ENCODE measurements at places on chromosomes 11 and 22.

- DNase-seq, result no peak
Observed at GRCh38 chr11:43567396-43567975, 113.1 kb upstream of the HSD17B12 start.

- DNase-seq, result no peak
Observed at GRCh38 chr11:111237926-111238325, 7.6 kb upstream of the POU2AF2 start.

DNA sequence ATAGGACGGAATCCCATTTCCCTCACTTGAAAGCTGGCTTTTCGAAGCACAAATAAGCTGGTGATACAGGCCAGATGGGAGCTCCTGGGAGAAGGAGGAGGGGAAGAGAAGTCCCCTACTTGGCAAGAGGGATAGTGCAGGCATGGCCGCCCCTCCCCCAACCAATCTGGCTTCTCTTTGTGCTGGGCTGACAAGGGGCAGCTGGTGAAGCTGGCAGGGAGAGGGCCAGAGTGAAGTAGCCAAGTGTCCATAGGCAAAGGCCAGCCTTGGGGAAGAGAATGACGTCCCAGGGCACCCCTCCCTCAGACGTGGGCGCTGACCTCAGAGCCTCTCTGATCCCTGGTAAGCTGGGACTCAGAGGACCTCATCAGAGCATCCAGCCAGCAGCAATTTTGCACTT, 78.7 kb upstream of the GRAMD1B start:
- DNase-seq, result no peak

DNA sequence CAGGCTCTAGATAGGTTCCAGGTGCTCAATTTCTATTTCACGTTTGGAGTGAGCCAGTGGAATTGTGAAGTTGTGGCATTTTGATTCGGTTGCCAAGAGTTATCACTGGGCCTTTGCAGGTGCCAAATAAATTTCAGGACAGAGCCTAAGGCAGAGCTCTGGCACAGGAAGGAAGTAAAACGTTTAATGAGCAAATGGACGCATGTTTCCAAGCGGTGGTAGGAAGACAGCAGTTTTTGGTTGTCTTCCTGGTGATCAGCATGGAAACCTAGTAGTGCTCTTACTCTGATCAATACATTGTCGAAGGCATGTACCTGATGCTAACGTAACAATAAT, 452 bp downstream of the BIRC3 start:
- DNase-seq, result no peak

GRCh38 chr11:28528217-28528616, 420.0 kb downstream of the METTL15 start:
- DNase-seq, result no peak

- DNase-seq, result no peak
Observed at GRCh38 chr22:25883482-25884033, 141.6 kb downstream of the MYO18B start.

DNA sequence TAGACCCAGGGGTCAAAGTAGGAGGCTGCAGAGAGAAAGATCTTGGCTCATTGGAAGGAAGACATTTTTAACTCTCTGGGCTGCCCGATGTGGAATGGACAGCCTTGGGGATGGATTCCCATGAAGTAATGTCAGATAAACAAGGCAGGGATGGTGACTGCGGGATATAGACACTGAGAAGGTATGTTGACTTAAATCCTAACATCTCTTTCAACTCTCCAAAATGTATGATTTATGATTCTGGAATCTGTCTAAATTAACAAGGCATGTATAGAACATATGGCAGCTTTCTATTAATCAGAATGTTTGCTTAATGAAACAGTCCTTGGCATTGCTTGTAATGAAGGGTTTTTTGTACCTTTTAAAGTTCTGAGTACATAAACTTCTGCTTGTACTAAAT, 56.1 kb upstream of the VSTM5 start:
- no peak for DNase-seq

DNA sequence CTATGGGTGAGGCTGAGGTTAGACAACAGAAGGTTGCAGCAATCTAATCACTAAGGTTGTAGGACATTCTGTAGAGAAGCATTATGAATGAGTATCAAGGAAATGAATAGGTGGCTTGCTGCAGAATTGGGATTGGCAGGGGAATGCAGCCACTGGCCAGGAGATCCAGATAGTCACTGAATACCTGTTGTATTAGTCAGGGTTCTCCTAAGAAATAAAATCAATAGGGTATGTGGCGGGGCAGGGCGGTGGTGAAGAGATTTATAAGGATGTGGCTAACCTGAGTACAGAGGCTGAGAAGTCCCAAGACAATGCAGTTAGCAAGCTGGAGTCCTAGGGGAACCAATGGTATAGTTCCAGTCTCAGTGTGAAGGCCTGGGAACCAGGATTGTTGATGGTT, 163.0 kb downstream of the SPON1 start:
- no peak for DNase-seq

GRCh38 chr22:47369020-47369419, 606.6 kb downstream of the TBC1D22A start:
- DNase-seq, result no peak

- no peak for DNase-seq
Observed at GRCh38 chr11:103618528-103618927, 417.9 kb upstream of the DDI1 start.

DNA sequence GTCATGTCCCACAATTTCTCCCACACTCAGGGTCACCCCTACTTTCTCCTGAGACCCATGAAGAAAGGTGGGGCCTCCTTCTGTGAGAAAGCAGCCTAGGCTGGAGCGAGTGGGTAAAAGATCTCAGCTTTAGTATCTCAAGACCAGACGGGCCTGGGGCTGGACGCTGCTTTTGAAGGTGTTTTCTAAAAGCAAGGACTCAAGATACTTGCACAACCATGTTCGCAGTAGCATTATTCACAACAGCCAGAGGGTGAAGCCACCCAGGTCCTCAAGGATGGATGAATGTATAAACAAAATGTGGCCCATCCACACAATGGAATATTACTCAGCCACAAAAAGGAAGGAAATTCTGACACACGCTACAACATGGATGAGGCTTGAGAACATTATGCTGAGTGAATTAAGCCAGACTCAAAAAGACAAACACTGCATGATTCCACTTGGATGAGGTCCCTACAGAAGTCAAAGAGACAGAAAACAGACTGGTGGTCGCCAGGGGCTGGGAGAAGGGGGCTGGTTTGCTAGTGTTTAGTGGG, 10.6 kb downstream of the SHANK2 start:
- DNase-seq, result no peak

DNA sequence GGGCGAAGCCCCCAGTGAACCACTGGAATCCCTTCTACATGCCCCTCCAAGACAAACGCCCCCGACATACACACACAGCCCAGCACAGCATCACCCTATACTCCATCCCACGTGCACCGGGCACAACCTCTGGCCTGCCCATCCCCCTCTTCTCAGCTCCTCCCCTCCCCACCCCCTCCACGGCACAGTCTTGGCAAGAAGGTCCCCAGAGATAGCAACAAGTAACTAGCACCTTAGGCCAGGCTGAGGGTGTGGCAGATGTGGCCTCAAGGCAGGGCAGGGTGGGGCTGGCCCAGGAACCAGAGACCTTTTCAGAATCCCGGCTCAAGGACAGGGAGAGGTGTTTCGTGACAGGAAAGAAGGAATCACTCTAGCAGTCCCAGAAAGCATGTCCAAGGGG, 54.3 kb downstream of the CYTH4 start:
- DNase-seq, result no peak

DNA sequence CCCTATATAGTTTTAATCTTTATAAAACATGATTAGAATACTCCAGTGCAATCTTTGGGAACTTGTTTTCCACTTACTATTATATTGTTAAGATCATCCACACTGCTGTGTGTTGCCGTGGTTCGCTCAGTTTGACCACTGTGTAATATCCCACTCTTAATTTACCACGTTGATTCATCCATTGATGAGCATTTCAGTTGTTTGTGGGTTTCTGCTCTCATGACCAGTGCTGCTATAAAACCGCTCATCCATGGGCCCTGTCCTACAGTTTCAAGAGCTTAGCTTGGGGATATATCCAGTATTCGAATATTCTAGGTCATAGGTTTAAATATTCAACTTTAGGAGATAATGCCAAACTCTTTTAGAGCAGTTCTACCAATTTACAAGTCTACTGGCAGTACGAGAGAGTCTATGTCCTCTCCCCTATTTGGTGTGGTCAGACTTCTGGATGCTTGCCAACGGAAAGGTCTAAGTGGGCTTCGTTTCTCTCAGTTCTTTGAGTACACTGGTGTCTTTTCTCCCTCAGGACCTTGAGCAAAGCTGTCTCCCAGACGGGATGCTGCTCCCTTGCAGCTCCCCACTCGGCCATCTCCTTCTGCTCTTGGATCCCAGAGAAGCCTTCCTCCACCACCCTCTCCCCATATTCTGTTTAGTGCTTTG, 94.9 kb upstream of the ALX4 start:
- DNase-seq, result no peak

GRCh38 chr22:47695176-47695575, 932.7 kb downstream of the TBC1D22A start:
- DNase-seq, result no peak

- DNase-seq, result no peak
Observed at GRCh38 chr22:32335471-32335870, 22.2 kb upstream of the RFPL3 start.

DNA sequence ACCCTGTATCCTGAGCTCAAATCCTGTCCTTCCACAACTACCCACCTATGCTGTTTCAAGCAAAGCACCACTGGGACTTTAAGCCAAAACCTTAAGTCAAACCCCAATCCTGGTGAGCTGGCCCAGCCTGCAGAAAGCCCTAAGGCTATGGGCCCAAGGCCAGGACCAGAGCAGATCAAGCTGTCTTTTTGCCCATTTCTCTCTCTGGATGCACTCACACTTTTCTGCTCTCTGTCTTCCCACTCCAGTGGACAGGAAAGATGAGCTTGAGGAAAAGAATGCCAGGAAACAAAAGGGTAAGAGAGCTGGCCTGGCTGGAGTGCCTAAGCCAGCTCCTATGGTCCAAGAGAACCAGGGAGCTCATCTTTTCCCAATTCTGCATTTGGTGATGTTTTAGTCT, 284.3 kb upstream of the ISX start:
- no peak for DNase-seq

DNA sequence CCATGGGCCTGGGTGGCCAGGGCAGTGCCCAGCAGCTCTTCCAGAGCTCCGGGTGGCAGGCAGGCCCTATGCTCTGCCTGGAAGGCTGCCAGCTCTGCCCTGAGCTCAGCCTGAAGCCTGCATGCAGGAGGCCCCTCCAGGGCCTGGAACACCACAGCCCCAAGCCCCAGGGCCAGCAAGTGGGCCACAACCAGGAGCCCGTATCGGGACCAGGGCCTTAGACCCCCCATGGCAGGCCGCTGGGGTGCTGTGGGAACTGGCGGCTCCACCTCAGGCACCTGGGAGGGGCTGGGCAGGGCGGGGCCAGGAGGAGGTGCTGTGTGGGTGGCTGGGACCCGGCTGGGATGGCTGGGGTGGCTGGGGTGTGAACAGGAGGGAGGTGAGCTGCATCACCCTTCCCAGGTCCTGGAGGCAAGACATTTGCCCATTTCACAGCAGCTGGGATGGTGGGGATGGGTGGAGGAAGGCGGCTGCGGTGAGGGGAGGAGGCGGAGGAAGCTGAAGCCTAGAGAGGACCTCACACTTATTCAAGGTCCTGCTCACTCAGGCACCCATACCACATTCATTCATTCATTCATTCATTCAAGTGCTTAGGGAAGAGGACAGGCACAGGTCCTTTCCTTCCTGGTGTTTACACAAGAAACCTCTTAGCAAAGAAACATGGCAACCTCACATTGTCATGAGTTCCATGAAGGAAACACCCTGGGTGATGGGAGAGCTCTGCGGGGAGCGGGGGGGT, at the start of gene KCNK7:
Gene KCNK7, minus strand, starts transcription at position 258 of the 739 bp plus-strand sequence. Its CDS starts 28 bp downstream, at position 230.
- no peak for DNase-seq

GRCh38 chr11:134120143-134120850, 51.4 kb downstream of the JAM3 start:
- no peak for DNase-seq

DNA sequence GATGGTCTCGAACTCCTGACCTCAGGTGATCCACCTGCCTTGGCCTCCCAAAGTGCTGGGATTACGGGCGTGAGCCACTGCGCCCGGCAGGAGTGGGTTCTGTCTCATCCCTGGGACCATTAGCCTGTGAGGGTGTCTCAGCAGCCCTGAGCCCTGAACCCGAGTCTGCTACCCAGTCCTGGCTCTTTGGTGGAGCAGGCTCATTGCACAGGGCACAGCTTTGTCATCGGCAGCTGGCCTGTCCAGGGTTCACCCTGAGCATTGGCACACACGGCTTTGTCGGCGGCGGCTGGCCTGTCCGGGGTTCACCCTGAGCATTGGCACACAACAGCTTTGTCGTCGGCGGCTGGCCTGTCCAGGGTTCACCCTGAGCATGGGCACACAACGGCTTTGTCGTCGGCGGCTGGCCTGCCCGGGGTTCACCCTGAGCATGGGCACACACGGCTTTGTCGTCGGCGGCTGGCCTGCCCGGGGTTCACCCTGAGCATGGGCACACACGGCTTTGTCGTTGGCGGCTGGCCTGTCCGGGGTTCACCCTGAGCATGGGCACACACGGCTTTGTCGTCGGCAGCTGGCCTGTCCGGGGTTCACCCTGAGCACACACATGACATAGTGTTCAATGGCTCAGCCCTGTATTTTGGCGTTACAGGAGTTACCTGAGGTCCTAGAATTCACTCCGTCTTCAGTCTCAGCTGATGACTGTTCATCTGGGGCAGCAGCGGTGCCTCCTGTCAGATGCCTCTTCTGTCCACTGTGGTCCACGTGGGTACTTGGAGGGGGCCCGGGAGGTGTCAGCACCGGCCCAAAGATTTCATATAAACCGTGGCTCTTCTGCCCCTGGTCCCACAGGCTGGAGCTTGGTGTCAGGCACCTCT, 1082.5 kb downstream of the BRD1 start:
- no peak for DNase-seq

- DNase-seq, result no peak
Observed at GRCh38 chr11:118229274-118229847, 4.5 kb upstream of the JAML start.

- no peak for DNase-seq
Observed at GRCh38 chr11:16981651-16982194, 32.5 kb downstream of the PLEKHA7 start.

DNA sequence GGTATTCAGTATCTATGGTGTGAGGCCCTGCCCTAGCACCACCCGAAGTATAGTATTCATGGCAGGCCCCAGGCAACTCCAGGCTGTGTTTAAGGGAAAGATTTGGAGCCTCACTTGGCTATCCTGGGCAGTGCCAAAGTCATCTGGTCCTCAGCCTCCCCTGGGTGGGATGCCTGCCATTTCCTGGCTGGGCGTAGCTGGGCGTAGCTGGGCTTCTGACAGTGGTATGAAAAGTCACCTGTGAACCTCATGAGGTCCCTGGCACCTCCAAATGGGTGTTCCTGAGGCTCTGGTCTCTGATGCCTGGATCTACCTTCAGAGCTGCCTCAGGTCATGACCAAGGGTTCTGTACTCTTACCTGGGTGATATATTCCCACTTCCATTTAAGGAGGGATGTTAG, 113.0 kb upstream of the PARVA start:
- DNase-seq, result no peak

GRCh38 chr22:39996732-39997131, 2.0 kb downstream of the FAM83F start:
- DNase-seq, result no peak

DNA sequence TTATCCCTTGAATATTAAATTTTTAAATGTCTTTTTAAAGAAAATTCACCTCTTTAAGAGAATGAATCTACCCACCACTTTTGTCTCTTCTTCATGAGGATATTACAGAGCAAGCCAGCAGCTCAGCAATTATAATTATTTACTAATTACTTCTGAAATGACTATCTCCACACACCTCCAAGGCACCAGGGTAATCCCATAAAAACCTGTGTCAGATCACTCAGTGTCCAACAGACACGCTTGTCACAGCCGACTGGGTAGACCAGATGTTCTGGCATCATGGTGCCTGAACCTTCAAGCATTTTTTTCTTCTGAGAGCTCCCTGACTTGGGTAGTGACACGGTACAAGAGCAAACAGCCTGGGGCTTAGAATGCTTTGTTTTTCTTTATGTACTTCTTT, 61.4 kb downstream of the EFCAB6 start:
- no peak for DNase-seq
